ENCODE measurements at places on chromosomes 5 and 9.

DNA sequence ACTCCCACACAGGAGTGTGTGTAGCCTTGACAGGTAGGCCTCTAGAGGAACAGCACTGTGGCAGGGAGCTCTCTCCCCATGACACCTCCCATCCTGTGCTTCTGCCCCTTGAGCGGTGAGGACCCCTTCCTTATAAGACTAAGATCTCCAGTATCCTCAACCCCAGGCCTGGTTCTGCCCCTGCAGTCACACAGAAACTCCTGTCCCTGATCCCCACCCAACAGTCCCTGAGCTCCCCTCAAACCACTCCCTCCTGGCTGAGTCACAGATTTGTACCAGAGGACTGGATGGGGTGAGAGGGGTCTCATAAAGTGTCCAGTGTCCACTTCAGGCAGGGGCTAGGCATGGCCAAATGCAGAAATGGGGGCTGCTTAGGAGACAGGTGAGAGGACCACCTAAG, 47.8 kb upstream of the CDKN2AIPNL start:
- DNase-seq = no peak

DNA sequence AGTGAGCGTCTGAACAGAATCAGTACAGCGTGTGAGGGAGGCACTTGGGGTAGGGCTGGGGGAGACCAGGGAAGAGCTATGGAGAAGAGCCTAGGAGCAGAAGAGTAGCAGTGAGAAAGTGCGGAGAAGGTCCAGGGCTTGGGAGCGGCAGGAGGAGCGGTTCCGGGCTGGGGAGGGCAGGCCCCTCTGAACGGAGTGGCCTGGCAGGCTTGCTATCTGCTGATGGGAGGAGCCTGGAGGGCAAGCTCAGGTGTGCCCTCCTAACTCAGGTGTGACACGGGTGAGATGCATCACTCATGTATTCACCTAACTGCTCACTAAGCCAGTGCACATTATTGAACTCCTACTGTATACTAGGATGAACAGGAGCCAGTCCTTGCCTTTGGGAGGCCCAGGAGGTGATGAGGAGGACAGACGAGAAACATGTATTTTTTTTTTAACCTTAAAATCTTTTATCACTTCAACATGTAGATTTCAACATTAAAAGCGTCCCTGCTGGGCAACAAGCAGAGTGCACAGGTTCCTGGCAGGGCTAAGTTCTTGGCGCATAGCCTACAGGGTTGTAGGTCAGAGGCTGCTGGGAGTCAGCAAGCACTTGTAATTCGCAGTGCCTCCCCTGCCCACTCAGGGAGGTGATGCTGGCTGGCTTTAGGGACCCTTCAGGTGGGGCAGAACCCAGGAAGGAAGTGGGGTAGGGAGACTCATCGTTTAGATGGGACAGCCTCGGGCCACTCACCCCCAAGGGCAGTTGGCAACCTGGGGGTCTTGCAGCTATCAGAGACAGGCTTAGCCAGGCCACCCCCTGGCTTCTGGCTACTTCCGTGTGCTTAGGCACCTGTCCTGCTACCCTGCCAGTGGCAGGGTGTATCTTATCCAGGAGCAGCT, 55.5 kb downstream of the TMOD1 start:
- no peak for DNase-seq

DNA sequence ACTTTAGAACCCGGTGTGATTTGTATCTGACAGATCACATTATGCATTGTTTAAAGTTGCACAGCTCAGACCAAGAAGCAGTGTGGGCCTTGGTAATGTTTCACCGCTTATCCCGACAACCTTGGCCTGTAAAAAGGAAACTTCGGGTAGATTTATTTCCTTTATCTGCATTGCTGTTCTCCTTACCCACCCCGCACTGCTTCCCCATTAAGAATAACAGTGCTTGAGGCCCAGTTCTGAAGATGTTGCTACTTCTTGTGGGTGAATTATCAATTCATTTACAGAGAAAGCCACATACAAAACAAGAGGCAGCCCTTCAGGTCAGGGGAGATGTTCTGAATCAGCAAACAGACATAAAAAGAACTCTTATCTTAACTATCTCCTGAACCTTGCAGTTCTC, 8.4 kb downstream of the SMARCA2 start:
- DNase-seq = no peak

DNA sequence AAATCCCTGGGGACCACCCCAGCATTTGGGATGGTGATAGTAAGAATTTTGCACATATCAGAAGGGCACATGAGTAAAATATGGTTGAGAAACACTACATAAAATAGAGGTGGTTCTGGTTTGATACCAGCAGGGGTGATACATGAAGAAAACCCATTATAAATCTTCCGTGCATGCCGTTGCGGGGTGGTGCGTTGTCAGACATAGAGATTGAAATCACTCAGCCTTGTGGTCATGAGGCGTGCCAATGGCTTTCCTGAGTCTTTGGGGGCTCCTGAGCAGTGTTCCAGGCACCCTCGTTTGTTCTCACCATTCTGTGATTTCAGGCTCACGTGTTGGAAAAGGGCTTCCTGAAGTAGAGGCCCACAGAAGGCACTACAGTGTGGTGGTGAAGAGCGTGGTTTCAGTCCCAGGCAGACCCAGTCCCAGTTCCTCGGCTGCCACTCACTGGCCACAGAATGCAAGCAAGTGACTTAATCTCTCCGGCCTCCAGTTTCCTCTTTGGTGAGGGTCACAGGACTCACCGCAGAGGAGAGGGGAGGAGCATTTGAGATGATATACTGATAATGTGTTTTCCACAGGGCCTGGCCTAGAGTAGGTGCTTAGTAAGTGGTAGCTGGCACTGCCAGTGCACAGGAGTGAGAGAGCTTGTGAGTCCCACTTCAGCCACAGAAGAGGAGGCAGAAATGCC, 20.5 kb upstream of the GLRX start:
- DNase-seq = no peak

DNA sequence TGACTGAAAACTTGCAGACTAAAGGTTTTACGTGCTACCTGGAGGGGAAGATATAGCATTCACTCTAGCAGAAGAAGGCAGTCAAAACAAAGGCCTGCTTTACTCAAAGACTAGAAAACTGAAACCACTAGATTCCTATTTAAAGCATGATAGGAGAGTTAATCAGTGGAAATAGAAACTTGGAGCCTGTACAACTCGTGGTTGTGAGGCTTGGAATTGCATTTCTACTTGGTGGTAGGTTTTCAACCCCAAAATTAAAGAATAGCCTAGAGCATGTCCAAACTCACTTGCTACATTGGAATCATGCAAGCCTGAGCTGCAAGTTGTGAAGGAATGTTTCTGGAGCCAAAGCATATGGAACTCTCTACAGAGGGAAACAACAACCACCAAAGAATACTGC, 1526.4 kb upstream of the NUDT12 start:
- no peak for DNase-seq

DNA sequence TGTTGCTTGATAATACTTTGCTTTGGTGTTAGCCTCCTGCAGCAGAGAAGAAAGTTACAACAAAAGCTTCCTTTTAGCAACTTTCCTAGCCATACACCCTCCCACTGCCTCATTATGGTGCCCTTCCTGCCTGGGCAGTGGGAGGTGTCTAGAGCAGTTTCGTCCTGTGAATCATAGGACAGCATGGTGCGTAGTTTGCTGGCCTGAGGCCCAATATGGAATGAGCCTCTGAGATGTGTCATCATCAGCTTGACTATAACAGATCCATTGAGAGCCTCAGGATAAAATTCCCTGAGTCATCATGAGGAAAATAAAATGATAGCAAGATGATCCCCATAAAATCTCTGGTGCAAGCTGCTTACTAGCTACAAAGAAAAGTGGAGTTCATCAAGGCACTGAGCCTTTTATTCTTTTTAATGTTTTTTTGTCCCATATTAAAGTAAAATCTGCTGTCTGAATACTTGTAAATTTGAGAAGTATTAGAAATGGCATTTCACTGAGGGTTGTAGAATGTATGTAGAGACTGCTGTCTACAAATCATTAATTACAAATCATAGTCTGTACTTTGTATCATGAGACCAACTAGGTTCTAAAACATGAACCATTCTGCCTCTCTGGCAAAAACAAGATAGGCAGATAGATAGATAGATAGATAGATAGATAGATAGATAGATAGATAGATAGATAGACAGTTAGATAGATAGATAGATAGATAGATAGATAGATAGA, 303.0 kb upstream of the PDE4D start:
- DNase-seq = no peak

GRCh38 chr5:36237751-36238150, 4.0 kb downstream of the NADK2 start:
- DNase-seq = no peak

DNA sequence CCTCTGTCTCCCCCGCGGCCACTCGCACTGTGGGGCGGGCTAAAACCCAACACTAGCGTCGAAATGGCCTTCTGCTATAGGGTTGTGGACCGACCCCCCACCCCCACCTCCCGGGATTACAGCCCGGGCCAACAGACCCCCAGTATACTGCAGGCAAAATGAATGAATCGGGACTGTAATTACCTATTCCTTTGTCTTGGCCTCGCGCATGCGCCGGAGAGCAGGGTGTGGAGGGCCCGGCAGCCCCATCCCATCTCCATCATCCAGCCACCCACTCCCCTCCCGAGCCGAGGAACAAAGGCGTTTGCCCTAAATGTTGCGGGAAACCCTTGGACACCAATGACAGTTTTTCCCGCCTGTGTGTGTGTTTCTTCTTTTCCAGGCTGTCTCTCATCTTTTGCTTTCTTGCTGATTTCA, 1.6 kb downstream of the BASP1 start:
- DNase-seq = no peak

Data from breast epithelium (tissue), 4 donors.